GM12864 (cell line): ENCODE measurements at places on chromosomes 11 and 22.
A peak's percentile ranks its signal among the peaks of the same experiment; 100 is the strongest.

GRCh38 chr22:24417901-24418641 is 9.3 kb upstream of the ADORA2A start:
- DNase-seq: no peak

- no peak for DNase-seq
Observed at GRCh38 chr22:39724390-39724789, 153.8 kb downstream of the CACNA1I start.

GRCh38 chr11:21628641-21629040 is 564.2 kb upstream of the ANO5 start:
- DNase-seq: no peak

- no peak for DNase-seq
Observed at GRCh38 chr22:11628651-11629511, 3899.1 kb upstream of the OR11H1 start.

- no peak for DNase-seq
Observed at GRCh38 chr11:13726456-13726855, 58.0 kb downstream of the FAR1 start.

DNA sequence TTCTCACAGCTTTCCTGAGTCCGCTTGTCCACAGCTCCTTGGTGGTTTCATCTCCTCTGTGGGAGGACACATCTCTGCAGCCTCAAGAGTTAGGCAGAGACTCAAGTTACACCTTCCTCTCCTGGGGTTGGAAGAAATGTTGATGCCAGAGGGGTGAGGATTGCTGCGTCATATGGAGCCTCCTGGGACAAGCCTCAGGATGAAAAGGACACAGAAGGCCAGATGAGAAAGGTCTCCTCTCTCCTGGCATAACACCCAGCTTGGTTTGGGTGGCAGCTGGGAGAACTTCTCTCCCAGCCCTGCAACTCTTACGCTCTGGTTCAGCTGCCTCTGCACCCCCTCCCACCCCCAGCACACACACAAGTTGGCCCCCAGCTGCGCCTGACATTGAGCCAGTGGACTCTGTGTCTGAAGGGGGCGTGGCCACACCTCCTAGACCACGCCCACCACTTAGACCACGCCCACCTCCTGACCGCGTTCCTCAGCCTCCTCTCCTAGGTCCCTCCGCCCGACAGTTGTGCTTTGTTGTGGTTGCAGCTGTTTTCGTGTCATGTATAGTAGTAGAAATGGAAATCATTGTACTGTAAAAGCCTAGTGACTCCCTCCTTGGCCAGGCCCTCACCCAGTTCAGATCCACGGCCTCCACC is 11.7 kb downstream of the RASD2 start:
- no peak for DNase-seq

DNA sequence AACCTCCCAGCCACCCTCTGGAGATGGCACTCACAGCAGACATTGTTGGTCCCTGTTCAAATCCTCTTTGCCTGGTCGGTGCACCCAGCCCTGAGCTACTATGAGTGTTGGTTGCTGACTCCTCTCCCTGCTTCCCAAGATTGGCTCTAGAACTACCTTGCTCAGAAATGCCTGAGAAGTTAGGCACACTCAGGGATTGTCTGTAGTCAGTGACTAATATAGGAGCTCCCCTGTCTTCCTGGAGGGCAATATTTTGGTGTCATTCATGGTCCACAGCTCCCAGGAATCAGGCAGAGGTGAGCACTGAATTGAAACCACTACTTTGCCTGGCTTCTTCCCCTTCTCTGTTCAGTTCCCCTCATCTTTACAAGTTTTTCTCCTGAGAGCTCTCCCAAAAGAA is 325.9 kb downstream of the MIAT start:
- DNase-seq: no peak

- no peak for DNase-seq
Observed at GRCh38 chr11:112564228-112564955, 303.7 kb upstream of the PLET1 start.

DNA sequence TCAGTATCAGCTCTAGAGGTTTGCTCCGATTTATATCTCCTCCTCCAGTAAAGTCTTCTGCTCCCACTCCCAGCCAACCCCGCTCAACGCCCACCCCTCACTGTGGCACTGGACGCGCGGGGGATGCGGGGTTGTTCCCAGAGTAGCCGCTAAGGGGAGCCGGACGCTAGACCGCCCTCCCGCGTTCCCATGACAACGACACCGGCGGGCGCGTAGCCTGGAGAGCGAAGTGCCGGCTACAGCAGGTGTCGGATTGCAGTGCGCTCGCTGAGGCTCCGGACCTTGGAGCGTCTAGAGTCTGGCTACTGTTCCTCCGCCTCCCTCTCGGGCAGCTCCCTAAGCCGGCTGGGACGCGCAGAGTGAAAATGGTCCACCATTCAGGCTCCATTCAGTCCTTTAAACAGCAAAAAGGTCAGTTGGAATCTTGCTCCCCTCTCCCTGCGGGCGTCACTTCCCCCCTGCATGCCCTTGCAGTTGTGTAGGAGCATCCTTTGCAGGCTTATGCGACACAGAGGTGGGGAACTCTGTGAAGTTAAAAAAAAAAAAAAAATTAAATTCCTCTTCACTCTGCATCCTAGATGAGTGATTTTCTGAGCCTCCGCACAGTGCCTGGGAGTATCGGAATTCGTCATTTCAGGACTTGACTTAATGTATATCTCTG is at the start of gene ANO3:
Gene ANO3, plus strand, starts transcription at position 220 of the 661 bp plus-strand sequence. Its CDS starts 146 bp downstream, at position 366.
- no peak for DNase-seq

DNA sequence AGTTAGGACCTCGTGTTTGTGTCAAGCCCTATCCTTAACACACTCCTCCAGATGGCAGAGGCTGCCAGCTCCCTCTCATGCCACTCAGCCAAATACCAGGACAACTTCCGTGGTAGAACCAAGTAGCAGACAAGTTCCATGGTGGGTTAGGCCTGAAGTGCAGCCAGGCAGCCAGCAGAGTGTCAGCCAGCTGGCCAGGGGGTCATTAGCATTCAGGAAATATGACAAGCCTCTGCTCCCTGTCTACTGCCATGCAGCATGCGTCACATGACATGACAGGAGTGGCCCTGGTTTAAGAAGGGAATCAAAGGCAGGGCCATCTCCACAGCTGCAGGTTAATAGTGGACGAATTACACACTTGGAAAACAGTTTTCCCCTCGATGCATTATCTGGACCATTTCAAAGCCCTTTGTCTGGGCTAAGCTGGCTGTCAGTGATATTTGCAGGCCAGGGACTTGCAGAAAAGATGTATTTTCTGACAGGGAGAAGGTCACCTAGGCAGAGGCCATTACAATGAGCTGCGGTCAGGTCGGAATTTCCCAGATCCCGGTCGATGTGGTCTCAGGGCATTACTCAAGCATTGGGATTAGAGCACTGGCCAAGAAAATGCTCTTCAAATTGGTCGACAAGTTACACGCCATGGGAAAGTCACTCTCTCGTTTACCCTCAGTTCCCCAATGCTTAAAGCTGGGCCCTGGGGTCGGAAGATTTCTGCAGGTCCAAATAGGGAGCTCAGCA is 461.7 kb upstream of the CADM1 start:
- DNase-seq: no peak

DNA sequence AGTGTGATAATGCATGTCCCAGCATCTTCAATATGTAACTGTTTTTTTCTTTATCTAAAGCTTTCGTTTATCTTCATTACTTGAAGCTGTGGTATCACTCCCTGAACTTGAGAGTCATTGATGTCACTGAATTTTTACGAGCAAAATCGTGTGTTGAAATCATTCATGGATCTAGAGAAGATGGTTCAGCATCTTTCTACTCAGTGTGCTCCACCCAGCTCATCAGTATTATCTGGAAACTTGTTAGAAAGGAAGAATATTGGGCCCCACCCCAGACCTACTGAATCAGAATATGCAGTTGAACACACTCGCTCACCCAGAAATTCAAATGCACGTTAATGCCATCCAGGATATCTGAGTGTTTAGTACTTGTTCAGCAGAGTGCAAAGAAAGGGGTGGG is 8.3 kb downstream of the CDON start:
- no peak for DNase-seq

- no peak for DNase-seq
Observed at GRCh38 chr11:12251666-12252560, 125.5 kb upstream of the PARVA start.

DNA sequence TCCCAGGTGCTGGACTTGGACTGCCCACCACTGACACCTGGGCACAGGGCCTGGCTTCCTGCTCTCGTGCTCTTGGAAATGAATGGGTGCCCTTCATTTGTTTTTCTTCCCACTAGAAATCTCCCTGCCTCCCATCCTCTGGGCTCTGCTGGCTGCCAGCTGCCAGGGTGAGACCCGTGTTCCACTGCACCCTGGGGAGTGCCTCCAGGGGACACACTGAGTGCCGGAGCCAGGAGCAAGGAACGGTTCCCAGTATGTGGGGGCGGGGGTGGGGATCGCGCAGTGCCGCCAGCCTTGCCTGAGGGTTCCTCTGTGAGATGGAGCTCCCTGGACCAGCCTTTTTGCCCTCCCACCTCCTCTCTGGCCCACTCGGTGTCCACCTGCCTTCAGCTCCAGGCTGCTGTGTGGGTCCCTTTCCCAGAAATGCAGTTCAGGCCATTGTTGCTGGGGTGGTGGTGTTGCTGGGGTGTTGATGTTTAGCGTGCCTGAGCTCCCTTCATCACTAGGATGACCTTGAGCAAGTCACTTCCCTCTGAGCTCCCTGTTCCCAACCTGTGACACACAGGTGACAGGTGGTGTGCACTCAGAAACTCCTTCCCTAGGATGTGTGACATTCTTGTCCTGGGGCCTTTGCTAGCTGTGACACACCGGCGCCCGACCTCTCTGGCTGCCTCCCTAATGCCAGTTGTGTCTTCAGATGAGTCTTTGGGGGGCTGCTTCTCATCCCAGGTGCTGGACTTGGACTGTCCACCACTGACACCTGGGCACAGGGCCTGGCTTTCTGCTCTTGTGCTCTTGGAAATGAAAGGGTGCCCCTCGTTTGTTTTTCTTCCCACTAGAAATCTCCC is 72.1 kb downstream of the MED15 start:
- DNase-seq: no peak

DNA sequence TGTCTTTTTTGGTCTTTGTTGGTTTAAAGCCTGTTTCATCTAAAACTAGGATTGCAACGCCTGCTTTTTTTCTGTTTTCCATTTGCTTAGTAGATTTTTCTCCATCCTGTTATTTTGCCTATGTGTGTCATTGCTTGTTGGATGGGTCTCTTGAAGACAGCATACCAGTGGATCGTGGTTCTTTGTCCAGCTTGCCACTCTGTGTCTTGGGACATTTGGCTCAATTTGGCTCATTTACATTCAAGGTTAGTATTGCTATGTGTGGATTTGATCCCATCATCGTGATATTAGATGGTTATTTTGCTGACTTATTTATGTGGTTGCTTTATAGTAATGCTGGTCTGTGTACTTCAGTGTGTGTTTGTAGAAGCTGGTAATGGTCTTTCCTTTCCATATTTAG is 31.4 kb upstream of the ANKK1 start:
- DNase-seq: no peak

DNA sequence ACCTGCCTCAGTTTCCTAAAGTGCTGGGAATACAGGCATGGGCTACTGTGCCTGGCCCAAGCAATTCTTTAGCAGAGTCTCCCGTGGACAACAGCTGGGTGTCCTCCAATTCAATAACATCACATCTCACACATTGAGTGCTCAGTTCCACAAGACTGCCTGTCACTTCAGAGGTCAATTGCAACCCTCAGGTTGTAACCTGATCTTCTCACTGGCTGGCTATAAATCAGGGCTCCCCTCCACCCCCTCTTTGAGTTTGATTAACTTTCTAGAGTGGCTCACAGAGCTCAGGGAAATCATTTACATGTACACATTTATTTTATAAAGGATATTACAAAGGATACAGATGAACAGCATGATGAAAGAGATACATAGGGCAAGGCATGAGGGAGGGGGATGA is 68.1 kb downstream of the MCHR1 start:
- no peak for DNase-seq

GRCh38 chr11:124674168-124674517 is 439 bp downstream of the SPA17 start:
- no peak for DNase-seq

GRCh38 chr11:106466521-106467080 is 389.1 kb downstream of the AASDHPPT start:
- DNase-seq: no peak

GRCh38 chr22:48371391-48371790 is 1456.3 kb downstream of the BRD1 start:
- no peak for DNase-seq

GRCh38 chr11:92159931-92160330 is 64.7 kb upstream of the FAT3 start:
- DNase-seq: no peak

- no peak for DNase-seq
Observed at GRCh38 chr11:83120327-83120726, 36.6 kb upstream of the PCF11 start.

GRCh38 chr11:16335236-16335962 is 20.9 kb downstream of the SOX6 start:
- no peak for DNase-seq

DNA sequence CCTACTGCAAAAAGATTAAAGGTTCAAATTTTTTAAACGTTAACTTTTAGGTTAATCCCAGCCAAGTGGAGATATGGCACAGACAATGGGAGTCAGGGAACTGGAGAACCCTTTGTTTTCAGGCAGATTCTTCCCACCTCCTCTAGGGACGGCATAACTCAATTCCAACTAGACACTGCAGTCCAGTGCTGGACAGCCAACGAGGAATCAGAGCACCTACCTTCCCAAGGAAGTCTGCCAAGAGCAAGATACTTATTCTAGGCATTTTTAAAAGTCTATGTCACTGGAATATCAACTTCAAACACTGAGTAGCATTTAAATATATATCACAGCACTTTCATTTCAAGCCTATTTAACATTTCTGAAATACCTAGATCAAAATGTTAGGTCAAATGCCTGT is 7.3 kb downstream of the CADM1 start:
- no peak for DNase-seq

DNA sequence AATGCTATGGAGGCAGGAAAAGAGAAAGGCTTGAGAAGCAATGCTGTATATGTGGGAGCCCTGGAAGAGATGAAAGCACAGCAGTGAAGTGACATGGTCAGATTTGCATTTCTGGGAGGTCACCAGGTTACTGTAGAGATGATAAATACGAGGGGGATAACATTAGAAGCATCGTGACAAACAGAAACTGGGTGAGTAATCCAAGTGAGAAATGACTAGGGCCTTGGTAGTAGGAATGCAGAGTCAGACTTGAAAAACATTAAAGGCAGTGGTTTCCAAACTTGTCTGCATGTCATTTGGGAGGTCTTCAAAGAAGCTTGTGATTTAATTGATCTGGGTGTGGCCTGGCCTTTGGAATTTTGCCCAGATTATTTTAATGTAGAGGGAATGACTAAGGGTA is 43.9 kb downstream of the CCDC34 start:
- peak; percentile 29 for DNase-seq

GRCh38 chr11:47001781-47002181 is 65.2 kb downstream of the CSTPP1 start:
- DNase-seq: no peak

GRCh38 chr11:4797206-4797605 is 7.0 kb downstream of the OR52R1 start:
- DNase-seq: no peak
